Endothelial cell of umbilical vein (primary cell): ENCODE measurements at places on chromosomes 2 and 18. TPM values are rescaled to one million over a fixed set of nuclear protein-coding genes. Genes with fewer than 3 reads are reported as not detected.

Gene SLC66A3
- total RNA-seq: 14.3 and 16.1 TPM in 2 replicates

Gene RPRM
- total RNA-seq: not detected in 2 replicates

Gene GALR1
- total RNA-seq: not detected in 2 replicates

Gene SLC11A1
- total RNA-seq: not detected in 2 replicates

Gene CYTIP
- not detected in 2 replicates for total RNA-seq

GRCh38 chr18:60259052-60259681, 113.4 kb downstream of the MC4R start:
- no peak for DNase-seq

DNA sequence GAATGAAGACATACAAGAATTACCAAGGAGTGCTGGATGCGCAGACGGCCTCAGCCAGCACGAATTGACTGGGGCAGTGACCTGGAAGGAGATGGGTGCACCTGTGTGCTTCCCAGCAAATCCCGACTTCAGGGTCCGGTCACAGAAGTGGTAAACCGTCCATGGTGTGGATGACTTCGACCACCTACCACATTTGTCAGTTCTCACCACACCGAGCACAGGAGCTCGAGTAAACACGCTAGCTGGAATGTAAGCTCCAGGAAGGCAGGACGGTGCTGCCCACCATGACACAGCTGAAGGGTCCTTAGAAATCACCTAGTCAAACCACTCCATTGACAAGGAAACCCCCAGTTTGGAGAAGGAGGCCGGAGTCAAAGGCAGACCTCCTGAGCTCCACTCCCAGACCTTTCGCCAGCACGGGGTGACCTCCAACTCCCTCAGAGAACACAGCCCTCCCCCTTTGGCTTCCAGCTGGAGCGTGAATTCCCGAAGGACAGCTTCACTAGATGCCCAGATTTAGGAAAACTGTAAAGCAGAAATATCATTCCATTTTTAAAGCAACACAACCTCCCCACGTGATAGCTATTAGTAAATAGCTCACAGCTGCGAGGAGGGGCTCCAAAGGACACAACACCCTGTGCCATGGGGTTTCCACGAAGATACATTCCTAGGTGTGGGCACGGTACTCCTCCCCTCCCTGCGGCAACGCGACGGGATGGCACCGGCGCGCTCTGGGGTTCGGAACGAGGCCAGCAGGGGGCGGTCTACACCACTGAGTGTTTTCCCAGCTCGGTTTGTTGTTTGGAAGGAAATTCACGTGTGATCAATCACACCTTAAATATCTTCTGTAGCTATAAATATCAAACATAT, 34.1 kb upstream of the GNAL start:
- DNase-seq: peak; percentile 32

DNA sequence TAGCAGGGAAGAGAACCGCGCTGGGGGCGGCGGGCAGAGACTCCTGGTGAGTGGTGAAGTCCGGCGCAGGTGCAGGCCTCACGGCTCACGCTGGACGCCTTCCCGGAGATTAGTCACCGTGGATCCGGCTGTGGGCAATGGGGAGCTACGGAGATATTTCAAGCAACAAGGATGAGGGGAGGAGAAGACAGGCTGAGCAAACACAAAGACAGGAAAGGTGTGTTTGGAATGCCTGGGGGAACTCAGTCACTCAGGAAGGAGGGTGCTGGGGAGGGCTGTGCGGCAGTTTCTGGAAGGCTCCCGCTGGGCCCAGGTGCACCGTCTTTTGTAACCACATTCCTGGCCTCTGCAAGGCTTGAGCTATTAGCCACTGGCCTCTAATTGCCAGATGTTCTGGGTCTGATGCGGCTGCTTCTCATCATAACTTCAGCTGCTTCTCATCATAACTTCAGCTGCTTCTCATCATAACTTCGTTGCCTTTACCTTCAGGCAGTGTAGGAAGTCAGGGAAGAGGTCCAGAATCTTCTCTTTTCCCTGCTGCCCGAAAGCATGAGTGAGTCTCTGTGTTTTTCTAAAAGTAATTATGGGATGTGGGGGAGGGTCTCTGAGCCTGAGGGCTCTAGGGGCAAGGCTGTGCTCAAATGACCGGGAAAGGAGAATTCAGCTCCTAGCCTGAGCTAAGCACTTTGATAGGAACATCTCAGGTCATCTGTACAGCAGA, 118.9 kb downstream of the PXDN start:
- peak; percentile 92 for DNase-seq

GRCh38 chr18:40326985-40327384, 1628.0 kb upstream of the PIK3C3 start:
- no peak for DNase-seq
